ENCODE measurements at places on chromosomes 13 and 19.

- DNase-seq: no peak
Measured at GRCh38 chr13:90362707-90363106, 984.8 kb upstream of the MIR17HG start.

GRCh38 chr13:69423844-69424243, 683.8 kb upstream of the ATXN8OS start:
- DNase-seq: no peak

DNA sequence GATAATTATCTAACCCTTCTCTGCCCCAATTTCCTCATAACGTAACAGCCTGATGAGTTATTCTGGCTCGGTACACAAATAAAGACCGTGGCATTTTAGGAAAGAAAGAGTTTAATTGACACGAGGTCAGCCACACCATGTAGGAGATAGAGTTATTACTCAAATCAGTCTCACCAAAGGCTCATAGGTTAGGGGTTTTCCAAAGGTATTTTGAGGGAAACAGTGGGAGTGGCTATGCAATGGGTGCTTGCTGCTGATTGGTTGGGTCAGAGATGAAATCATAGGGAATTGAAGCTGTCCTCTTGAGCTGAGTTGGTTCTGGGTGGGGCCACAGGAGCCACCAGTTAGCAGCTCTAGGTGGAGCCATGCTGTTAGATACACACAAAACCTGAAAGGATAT, 137.5 kb downstream of the FREM2 start:
- no peak for DNase-seq

- no peak for DNase-seq
Measured at GRCh38 chr19:28021259-28022185, 1191.4 kb downstream of the UQCRFS1 start.

Data from lung (tissue), 17 donors.